ENCODE measurements at places on chromosomes 12 and 14. TPM values are rescaled to one million over a fixed set of nuclear protein-coding genes. Genes with fewer than 3 reads are reported as not detected.

Gene CLEC1B
- total RNA-seq = not detected

Gene LRP6
- 60.3 TPM for total RNA-seq

Gene CLEC4D
- not detected for total RNA-seq

DNA sequence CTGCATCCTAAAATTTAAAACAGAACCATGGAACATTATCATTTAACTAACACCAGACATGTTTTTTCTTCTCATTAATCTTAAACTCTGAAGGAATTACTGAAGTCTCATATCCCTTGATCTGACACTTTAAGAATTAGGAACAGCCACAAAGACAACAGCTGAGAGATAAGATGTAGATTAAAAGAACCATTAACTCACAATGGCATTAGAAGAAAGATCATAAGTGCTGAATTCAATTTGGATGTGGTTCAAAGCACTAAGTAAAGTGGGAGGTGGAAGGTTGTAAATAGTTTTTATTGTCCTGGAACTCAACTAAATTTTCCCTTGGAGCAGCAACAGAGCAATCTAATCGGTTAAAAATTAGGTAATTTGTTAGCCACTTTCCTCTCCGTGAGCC, 199.0 kb upstream of the ATP2B1 start:
- DNase-seq = no peak

GRCh38 chr14:71399057-71399487, 491.8 kb downstream of the PCNX1 start:
- no peak for DNase-seq

GRCh38 chr14:44339231-44339630, 167.9 kb downstream of the FSCB start:
- no peak for DNase-seq

DNA sequence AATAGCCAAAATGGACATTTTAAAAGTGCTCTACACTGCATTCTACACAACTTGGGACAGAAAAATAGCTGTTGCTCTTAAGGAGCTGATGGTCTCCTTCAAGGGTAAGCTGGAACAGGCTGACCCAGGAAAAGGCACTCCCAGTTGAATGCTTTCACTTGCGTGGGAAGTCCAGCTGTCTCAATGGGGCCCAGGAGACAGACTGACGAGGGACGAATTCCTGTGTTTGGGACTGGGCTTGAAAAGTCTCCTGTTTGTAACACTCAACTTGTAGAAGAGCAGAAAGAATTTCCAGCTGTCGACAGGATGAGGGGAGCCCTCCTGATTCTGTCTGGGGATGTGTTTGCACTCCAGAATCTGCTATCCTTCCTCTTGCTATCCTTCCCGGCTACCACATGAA, 180.8 kb downstream of the ZFP36L1 start:
- no peak for DNase-seq

DNA sequence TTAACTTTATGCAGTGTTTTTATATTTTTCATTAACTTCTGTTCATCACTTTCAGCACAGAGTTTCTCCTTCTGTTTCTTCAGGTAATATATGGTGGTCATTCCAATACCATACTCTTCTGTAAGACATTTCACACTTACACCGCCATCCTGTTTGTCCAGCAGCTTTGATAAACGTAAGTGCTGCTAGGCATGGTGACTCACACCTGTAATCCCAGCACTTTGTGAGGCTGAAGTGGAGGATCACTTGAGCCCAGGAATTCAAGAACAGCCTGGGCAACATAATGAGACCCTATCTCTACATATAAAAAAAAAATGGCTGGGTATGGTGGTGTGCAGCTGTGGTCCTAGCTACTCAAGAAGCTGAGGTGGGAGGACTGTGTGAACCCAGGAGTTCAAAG, 55.8 kb downstream of the EXOC5 start:
- DNase-seq = no peak

GRCh38 chr14:89805501-89805900, 149.0 kb downstream of the EFCAB11 start:
- DNase-seq = no peak

Measured in neural crest cell (in vitro differentiated cells).